ENCODE measurements at places on chromosomes 2 and 18.

DNA sequence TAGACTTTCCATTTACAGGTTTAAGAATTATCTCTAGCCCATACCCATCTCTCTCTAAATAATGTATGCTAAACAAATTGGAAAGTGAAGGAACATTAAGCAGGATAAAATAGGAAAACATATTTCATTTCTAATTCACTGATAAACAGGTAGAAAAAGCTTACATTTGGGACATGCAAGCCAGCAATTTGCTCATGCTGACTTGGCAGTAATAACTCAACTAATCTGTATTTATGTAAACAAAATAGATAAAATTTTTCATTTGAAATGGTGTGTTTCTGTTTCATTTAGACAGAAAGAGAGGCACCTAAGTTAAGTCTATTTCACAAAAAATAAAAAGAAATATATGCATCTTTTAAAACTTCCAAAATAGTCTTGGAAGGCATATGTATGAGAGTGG is 877.3 kb upstream of the LRRTM1 start:
- no peak for DNase-seq

GRCh38 chr2:55112229-55113031 is 62.2 kb upstream of the RTN4 start:
- DNase-seq, result peak; percentile 87

GRCh38 chr2:233354971-233355574 is 779 bp downstream of the DGKD start:
- DNase-seq, result no peak

- no peak for DNase-seq
These were observed 78.2 kb upstream of the GALNT3 start for GRCh38 chr2:165872101-165872791.

DNA sequence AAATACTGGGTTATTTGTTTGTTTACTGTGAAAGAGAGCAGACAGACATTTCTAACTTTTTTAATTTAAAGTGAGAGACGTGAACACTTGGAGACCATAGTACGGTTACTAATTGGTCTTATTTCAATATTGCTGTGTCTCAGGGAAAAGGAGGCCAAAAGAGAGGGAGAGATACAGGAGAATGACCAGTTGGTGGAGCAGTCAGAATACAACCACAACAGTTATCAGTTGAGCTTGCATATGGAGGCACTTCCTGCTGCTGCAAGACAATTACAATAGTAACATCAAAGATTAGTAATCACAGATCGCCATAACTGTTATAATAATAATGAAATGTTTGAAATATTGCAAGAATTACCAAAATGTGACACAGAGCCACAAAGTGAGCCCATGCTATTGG is 58.2 kb downstream of the TWSG1 start:
- no peak for DNase-seq

DNA sequence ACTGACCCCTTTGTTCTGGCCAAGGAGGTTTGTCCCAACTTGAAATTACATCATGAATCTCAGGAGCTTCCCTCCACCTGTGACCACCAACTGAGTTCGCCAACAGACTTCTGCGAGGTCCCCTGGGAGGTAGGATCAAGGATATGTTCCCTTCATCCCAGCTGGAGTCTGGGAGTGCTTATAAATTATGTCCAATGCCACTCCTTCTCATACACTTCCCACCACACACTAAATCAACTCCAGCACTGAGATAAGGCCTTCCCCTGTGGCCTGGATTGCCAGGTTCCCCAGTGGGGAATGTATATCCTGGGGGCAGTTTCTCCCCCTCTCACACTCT is 99.2 kb downstream of the RND3 start:
- DNase-seq, result no peak

- no peak for DNase-seq
These were observed 65.9 kb upstream of the HPCAL1 start for GRCh38 chr2:10236571-10237391.

DNA sequence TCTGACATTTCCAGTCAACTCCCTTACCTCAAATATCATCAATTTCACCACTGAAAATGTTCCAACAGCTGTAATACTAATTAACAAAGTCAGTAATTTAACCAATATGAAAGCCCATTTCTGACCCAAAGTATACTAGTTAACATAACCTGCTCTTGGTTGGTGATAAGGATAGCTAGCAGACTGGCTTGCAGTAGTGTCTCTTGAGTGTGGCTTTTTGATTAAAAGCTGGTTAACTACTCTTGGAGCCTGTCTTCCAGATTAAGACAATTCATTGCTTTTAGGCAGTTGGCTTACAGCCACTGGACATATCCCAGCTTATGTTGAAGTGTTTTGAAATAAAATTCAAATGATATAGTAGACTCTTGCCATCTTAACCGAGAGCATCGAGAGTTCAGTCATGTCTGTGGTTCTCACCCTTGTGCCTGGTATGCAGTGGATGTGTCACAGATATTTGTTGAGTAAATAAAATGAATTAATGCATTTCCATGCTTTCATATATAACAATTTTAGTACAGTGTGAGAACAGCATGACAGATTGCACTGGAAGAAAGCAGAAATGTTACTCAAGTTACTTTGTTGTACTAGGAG is 158.1 kb downstream of the TANC1 start:
- no peak for DNase-seq

GRCh38 chr2:46471697-46472096 is 7.7 kb upstream of the TMEM247 start:
- no peak for DNase-seq

GRCh38 chr2:102029405-102029804 is 37.6 kb downstream of the IL1R2 start:
- DNase-seq, result no peak

DNA sequence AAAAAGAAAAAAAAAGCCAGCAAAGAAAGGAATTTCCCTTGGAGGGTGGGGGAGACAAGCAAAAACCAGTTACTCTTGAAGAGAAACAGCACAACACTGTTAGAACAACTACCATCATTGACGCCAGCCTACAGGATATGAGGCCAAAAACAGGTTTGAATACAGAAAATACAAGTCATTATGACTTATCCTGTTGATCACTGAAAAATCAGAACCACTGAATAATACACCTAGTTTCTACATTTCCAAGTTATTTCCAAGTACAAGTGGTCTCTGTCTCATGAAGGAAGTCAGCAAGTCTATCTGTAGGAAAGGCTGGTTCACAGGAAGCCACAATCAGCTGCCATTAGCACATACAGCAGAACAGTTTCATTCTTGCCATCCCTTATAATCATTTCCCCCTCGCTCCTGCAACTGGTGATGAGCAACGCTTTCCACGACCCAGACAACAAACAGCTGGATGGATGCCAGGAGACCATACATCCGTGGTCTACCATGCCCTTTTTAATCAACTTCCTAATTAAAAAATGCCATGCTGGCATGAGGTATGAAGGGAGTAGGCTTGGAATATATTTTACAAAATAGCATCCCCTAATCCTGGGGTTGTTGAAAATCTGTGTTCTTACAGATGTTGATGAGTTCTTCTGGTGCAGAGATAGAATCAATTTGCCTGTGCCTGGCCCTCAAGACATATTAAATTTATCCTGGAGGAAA is 10.4 kb downstream of the MYT1L start:
- DNase-seq, result no peak

GRCh38 chr18:44537526-44537925 is 143.2 kb upstream of the SETBP1 start:
- DNase-seq, result no peak

DNA sequence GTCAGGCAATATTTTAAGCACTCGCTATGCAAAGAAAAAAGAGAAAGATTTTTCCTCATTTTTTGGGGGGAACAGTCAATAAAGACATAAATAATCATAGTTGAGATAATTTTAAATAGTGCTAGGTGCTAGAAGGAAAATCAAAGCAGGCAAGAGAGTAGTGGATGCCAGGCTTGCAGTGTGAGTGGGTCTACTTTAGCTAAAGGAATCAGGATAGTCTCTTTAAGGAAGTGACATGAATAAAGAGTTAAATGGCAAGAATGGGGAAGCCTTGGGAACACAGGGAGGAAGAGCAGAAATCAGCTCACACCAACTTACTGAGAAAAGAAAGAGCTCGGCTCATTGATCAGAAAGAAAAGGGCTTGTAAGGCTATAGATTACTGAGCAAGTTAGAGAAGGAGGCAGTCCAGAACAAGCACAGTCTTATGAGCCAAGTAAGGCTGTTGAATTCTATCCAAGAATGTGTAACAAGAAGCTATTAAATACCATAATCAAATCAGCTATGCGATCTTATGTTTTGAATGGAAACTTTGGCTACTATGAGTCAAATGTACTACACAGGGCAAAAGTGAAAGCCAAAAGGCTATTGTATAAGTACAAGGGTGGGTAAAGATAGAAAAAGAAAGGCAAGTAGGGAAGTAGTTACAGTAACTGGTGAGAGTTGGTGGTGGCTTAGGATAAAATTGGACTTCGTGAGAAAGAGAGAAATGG is 833.8 kb upstream of the PIK3C3 start:
- no peak for DNase-seq

GRCh38 chr2:156192468-156192867 is 140.1 kb downstream of the NR4A2 start:
- DNase-seq, result no peak

GRCh38 chr2:216564611-216565010 is 66.0 kb downstream of the RPL37A start:
- no peak for DNase-seq

DNA sequence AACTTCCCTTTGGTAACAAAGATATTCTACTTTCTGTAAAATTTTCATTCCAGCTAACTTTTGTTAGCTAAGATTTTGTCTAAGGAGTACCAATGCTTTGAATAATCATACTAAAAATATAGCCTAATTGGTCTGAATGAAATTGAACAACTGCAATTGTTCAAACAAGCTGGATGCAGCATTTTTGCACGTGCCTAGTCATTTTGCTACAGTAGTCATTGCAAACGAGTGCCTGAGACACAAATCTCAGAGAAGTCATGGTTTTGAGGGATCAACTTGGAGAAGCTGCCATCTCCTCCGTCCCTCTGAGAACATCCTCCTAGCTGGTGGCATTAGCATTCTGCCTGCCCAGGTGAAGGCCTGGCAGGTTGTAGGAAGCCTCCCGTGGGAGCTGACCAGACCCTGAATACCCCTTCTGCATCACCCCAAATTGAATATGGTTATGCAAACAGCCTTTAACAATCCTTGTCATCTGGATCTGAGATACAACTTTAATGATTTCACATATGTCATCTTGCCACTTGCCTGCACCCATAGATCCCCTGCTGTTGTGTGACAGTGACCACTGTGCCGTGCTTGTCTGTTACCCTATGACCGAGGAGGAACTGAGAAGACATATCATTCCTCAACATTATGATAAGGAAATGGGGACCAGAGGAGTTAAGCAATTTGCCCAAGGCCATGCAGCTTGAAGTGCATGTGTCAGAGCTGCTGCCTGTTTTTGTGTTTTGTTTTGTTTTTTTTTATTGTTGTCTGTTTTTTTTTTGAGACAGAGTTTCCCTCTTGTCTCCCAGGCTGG is 29.1 kb upstream of the MGAT4A start:
- no peak for DNase-seq

GRCh38 chr2:234156326-234156725 is 105.8 kb downstream of the SPP2 start:
- no peak for DNase-seq

DNA sequence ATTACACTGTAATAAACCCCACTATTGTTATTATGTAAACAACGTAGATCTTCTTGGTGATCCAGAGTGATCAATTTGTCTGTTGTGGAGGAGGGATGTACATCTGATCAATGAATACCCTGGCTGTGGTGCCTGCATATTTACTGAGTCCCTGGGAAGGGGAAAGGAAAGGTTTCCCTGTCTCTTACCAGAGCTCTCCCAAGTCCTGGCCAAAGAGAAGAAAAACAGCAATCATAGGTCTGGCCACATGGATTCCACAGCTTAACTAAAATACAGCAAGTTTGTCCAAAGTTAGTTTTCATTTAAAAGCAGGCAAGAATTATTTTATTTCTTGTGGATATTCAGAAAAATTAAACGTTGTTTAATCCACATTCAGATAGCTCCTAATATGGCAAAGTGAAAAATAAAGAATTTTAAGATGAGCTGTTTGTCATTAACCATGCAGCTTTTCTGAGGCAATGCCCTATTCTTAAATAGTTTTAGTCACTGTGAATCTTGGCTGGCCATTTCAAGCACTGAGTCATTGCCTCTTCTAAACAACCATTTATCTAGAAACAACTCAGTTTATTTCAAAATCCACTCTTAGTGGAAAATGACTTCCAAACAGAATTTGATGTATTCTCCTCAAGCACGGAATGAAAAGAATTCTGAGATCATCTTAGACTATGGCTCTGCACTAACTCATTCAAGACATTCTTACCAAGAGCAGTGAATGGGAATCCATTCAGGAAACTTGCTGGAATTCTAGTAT is 1004.4 kb upstream of the CDH2 start:
- no peak for DNase-seq
